Central memory CD8-positive, alpha-beta T cell (primary cell): ENCODE measurements at places on chromosomes 12 and 14.

DNA sequence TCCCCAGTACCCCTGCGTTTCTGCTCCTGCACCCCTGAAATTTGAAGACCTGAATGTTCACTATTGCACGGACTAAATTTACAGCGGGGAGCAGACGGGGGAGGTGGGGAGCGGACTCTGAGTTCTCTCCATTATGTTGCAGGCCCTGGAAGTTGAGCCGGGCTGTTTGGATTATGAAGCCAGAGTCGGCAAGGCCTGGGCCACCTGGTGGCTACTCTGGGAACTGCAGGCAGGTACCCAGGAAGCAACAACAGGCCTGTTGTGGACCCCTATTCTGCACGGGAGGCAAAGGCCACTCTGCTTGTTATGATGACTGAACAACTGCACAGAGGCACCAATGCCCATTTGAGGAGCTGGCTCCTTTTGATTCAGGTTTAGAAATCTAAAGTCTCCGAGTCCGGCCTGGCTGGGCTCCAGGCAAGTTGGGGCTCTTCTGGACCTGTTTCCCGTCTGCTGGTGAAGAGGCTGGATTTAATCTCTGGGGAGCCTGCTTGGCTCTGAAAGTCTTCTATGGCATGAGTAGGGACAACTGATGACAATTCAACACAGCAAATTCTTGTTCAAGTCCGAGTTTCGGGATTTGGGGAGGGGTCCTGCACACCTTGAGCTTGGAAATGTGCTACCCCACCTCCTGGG lies 34.1 kb upstream of the FAM181A start:
- peak; percentile 70 for DNase-seq

GRCh38 chr12:123119808-123120207 lies 31.1 kb downstream of the PITPNM2 start:
- DNase-seq = no peak

DNA sequence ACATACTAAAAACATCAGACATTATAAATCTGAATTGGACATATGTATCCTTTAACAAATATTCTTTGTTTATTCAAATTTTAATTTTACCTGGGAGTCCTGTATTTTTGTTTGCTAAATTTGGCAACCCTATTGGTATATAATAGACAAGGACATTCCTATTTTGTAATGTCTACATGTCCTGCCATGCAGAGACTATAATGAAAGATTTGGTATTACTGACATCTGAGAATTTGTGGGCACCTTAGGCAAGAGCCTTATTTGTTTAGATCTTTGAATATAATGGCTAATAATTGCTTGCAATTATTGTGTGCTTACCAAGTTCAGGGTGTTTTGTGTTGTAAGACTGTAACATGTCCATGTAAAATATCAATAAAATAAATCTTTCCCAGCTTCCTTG lies 334.4 kb downstream of the KCNH5 start:
- no peak for DNase-seq

- DNase-seq = no peak
Measured at GRCh38 chr14:103155010-103155409, 31.7 kb downstream of the TNFAIP2 start.

GRCh38 chr14:70013271-70013873 lies 134.2 kb downstream of the SMOC1 start:
- no peak for DNase-seq

GRCh38 chr14:43207189-43207588 lies 1299.9 kb downstream of the FSCB start:
- DNase-seq = no peak

- DNase-seq = no peak
Measured at GRCh38 chr12:22126758-22127157, 80.7 kb downstream of the CMAS start.

DNA sequence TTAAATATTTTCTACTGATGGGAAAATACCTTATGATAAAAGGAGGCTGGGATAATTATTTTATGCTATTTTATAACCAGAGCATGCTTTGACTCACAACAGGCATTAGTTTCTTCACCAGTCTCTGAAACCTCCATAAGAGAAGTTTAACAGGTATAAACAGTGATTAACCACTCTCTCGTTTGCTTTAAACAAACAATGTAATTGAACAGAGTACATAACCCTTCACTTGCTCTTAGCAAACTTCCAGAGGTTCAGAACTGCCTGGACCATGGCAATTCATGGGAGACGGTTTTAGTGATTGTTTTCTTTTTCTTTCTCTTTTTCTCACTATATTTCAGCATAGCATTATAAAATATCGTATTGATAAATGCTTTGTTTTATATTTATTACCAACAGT lies 35.3 kb downstream of the CFAP251 start:
- no peak for DNase-seq

GRCh38 chr12:116674643-116675183 lies 63.2 kb downstream of the SPRING1 start:
- DNase-seq = no peak

- DNase-seq = no peak
Measured at GRCh38 chr12:102417055-102417454, 63.3 kb downstream of the IGF1 start.

DNA sequence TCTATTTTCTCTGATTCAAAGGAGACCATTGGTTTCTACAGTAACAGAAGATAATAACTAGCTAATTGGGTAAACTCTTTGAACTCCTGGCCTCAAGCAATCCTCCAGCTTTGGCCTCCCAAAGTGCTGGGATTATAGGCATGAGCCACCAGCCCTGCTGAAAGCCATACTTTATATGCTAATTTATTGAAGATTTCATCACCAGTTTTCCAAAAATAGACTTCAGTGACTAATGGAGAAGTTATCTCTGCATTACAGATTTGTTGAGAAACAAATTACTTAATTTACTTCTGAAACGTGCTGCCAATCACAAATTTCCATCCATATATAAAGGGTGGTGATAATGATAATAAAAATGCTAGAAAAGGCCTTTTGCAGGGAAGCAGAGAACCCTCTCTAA lies 1758.1 kb upstream of the SEL1L start:
- DNase-seq = no peak

DNA sequence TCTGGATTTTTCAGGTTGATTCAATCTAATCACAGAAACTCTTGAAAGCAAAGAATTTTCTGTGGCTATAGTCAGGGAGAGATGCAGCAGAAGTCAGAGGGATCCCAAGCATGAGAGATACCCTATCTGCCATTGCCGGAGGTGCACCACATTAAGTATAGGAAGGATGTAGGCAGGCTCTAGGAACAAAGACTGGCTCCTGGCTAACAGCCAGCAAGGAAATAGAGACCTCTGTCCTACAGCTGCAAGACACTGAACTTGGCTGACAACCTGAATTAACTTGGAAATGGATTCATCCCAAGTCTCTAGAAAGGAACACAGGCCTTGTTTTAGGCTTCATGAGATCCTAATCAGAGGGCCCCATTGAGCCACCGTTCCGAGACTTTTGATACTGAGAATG lies 364.9 kb upstream of the FLRT2 start:
- no peak for DNase-seq

DNA sequence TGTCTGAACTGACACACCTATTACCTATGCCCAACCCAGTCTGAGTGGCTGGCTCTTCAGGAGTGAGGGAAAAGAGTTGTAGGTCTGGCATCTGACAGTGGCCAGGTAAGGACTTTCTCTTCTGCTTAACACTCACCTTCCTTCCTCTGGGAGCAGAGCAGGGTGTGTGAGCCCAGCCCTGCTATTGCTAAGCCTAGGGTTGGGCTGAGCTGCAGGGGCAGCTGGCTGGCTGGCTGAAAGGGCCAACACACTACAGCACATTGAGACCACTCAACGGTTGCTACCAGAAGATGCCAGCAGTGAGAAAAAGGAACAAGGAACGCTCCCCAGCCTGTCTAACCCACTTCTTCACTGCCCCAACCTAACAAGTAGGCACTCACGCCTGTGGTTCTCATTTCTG lies 201.2 kb downstream of the DPF3 start:
- DNase-seq = no peak

GRCh38 chr14:64729386-64730060 lies 25.3 kb downstream of the PLEKHG3 start:
- DNase-seq = no peak

DNA sequence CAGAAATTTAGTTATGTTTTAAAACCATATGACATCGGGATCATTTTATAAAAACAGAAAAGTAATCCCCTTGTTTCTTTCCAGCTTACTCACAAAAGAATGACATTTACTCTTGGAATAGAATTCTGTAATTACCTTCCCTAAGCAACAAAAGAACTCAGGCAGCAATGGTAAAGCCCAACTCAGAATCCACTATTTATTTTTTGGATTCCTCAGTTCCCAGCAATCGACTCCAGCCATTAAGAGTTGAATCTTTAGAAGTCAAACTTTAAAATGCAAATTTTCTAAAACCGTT lies 65.9 kb downstream of the FOXN3 start:
- DNase-seq = no peak

DNA sequence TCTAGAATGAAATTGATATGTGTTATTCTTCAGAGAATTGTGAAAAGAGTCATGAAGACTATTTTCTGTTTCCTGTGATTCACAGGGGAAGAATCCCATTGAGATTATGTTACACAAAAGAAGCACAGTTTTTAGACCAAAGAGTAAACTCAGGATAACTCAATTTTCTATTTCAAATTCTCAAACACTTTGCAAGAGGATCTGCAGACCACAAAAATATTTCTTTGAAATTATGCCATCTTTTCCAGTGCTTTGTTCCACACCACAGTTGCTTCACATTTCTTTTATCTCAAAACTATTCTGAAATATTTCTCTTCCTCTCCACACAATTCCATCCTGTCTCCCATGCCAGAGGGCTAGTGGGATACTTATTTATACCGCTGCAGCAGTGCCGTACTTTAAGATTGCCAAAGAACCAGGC lies 188.9 kb upstream of the FOXG1 start:
- no peak for DNase-seq

GRCh38 chr12:80442426-80443222 lies 1.4 kb upstream of the PTPRQ start:
- DNase-seq = no peak

GRCh38 chr14:101988377-101988776 lies 24.0 kb downstream of the DYNC1H1 start:
- no peak for DNase-seq

GRCh38 chr12:67357376-67358125 lies 88.4 kb downstream of the CAND1 start:
- DNase-seq = no peak

DNA sequence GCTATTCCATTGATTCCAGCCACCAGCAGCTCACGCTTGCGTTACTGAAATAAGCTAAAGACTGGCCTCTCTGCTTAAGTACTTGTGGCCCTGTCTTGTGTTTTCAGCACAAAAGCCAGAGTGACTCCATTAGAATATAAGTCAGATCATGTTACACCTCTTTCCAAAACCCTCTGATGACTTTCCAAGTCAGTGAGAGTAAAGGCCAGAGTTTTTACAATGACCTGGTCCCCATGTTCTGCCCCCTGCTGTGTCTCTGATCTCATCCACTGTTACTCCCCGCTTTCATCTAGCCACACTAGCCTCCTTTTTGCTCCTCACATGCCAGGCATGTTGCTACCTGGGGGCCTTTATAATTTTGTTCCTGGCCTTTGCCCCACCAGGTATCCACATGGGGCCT lies 6.9 kb upstream of the CKAP4 start:
- no peak for DNase-seq

DNA sequence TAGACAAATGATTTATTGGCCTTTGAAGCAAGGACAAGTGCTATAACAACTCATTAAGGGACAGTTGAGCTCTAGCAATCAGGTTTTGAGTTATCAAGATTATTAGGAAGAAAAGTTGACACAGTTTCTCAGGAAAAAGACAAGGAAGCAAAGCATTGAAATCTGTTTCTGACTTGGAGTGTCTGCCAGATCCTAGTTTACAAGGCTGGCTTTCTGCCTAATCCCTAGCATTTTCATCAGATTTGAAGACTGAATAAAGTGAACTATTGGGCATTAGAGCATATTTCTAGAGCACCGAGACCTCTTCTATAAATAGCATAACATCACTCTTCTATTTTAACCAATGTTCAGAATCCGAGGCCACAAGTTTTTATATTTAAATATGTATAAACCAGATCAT lies 7.0 kb downstream of the SYT1 start:
- no peak for DNase-seq

DNA sequence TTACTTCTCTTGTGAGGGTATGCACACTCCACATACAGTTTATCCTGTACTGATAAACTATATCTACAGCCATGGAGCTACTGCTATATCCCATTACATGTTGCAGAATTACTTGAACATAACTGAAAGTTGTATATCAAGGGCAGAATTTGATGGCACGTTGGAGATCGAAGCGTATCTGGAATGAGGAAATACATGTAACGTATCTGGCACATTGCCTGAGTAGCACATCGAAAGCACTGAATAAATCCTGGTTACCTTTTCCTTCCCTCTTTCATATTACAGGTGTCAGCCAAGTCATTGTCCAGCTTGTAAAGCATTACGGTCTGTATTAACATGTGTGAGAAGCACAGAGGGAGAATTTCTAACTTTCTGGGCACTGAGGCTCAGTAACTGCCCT lies 42.1 kb upstream of the LIN7A start:
- DNase-seq = no peak

- no peak for DNase-seq
Measured at GRCh38 chr12:13198876-13199275, 2.4 kb downstream of the EMP1 start.

DNA sequence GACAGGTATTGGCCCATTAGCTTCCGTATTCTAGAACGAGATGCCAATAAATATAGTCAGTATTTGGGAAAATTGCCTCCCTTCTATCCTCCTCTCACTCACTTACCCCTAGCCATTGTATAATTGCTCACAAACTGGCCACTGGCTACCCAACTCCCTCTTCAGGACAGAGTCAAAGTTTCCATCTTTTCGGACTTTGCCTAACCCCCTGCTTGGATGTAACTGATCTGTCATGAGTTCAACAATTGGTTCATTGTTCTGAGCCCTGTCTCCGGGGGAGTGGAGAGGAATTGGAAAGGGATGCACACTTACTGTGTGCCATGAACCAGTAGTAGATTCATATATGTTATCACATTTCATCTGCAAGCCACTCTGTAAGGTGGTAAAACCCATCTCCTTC lies 12.2 kb downstream of the MYRFL start:
- DNase-seq = no peak

- DNase-seq = no peak
Measured at GRCh38 chr12:45282411-45282810, 66.5 kb downstream of the ANO6 start.
